ENCODE measurements at places on chromosomes 13 and 19. TPM values are rescaled to one million over a fixed set of nuclear protein-coding genes. Genes with fewer than 3 reads are reported as not detected.

DNA sequence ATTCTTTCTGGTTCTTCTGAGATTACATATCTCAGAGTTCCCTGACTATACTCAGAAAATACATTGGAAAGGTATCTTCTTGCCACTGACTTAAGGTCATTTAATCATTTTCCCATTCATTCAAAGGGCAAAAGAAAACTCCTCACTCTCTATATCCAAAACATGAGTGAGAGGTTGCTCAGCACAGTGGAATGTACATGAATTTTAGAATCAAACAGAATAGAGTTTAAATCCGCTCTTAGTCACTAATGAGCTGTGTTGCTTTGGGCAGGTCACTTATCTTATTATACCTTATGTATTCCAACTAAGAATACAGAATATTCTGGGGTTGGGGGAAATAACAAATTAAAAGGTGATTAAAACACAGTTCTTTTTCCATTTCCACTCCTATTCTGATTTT lies 452.6 kb upstream of the KLF12 start:
- H3K27me3 ChIP-seq, result no peaks in the 10 kb centered on the region
- H3K4me3 ChIP-seq, result no peak overlapping the region
- no peaks in the 10 kb centered on the region for H3K36me3 ChIP-seq
- peaks cover 3% of the 10 kb centered on the region for H3K4me1 ChIP-seq
- no peak overlapping the region for H3K27ac ChIP-seq
- no peak for DNase-seq

GRCh38 chr13:65825039-65825438 lies 1405.1 kb downstream of the PCDH9 start:
- no peak for DNase-seq
- no peak overlapping the region for H3K27ac ChIP-seq
- no peaks in the 10 kb centered on the region for H3K36me3 ChIP-seq
- no peaks in the 10 kb centered on the region for H3K27me3 ChIP-seq
- H3K4me1 ChIP-seq, result peaks cover 1% of the 10 kb centered on the region

- H3K4me3 ChIP-seq, result no peak overlapping the region
- no peaks in the 10 kb centered on the region for H3K4me1 ChIP-seq
- no peak overlapping the region for H3K27ac ChIP-seq
- H3K36me3 ChIP-seq, result no peaks in the 10 kb centered on the region
- DNase-seq, result no peak
- peaks cover 8% of the 10 kb centered on the region for H3K27me3 ChIP-seq
Measured at GRCh38 chr13:103046676-103047075, 19.5 kb downstream of the SLC10A2 start.

DNA sequence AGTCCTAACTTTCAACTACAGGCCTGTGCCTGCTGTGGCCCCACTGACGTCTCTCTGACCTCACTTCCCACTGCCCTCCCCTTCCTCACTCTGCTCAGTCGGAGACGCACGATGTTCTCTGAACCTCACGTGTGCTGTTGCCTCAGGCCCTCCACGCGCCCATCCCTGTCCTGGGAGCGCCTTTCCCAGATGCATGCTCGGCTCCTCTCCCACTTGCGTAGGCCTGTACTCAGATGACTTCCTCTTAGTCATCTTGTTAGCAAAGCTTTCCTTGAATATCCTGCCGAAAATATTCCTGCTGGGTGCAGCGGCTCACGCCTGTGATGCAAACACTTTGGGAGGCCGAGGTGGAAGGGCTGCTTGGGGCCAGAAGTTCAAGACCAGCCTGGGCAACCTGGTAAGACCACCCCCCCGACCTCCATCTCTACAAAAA lies 9.3 kb upstream of the SYT5 start:
- no peak for DNase-seq
- H3K27me3 ChIP-seq, result peaks cover 9% of the 10 kb centered on the region
- no peak overlapping the region for H3K4me3 ChIP-seq
- peaks cover 6% of the 10 kb centered on the region for H3K4me1 ChIP-seq

- H3K27ac ChIP-seq, result no peak overlapping the region
- H3K4me1 ChIP-seq, result no peaks in the 10 kb centered on the region
- no peak for DNase-seq
- H3K36me3 ChIP-seq, result no peaks in the 10 kb centered on the region
- no peak overlapping the region for H3K4me3 ChIP-seq
Measured at GRCh38 chr19:38555200-38555599, 62.6 kb downstream of the MAP4K1 start.

DNA sequence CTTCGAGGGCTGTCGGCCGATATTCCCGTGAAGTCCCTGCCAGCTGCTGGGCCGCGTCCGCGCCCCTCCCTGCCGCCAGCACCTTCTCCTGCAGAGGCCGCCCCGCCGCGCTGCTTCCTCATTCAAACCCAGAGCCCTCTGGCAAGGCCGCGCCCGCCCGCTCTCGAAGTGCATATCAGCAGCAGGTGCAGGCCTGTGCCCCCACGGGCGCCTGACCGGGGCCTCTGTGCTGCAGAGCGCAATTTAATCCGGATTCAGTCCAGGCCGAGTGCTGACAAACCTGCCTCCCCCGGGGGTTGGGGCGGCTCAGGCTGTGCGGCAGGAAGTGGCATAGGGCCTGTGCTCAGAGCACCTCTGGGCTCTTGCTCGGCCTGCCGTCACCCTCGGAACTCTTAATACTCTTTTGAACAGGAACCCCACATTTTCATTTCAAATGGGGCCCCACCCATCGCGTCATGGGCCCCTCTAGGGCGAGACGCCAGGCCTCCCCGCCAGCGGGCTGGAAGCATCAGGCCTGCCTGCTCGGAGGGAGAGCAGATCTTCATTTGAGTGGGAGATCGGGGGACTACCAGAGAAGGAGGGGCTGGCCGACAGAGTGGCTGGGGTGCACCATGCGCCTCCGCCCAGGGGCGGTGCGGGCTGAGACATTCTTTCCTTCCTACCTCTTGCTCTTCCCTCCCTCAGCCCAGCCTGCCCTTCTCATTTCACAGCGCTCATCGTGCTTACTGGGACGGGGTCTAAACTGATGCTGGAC lies 125.7 kb downstream of the TNFRSF19 start:
- no peaks in the 10 kb centered on the region for H3K36me3 ChIP-seq
- no peak overlapping the region for H3K4me3 ChIP-seq
- H3K4me1 ChIP-seq, result peaks cover 12% of the 10 kb centered on the region
- H3K27me3 ChIP-seq, result no peaks in the 10 kb centered on the region

DNA sequence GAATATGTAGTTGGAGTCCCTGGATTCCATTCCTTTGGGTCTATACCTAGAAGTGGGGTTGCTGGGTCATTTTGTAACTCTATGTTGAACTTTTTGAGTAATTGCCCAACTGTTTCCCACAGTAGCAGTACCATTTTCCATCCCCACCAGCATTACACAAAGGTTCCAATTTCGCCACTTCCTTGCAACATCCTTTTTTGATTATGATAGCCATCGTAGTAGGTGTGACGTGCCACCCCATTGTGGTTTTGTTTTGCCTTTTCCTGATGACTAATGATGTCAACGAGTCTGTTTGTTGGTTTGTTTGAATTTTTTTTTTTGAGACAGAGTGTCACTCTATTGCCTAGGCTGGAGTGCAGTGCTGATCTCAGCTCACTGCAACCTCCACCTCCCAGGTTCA lies 3.3 kb upstream of the PEX11G start:
- H3K4me1 ChIP-seq, result peaks cover 11% of the 10 kb centered on the region
- no peak for DNase-seq
- H3K36me3 ChIP-seq, result no peaks in the 10 kb centered on the region
- H3K4me3 ChIP-seq, result no peak overlapping the region
- H3K27me3 ChIP-seq, result no peaks in the 10 kb centered on the region
- no peak overlapping the region for H3K27ac ChIP-seq

- peaks cover under 1% of the 10 kb centered on the region for H3K36me3 ChIP-seq
- H3K4me1 ChIP-seq, result peaks cover 36% of the 10 kb centered on the region
- H3K27ac ChIP-seq, result no peak overlapping the region
- no peaks in the 10 kb centered on the region for H3K27me3 ChIP-seq
- DNase-seq, result no peak
Measured at GRCh38 chr13:73803997-73804396, 330.2 kb downstream of the KLF12 start.

DNA sequence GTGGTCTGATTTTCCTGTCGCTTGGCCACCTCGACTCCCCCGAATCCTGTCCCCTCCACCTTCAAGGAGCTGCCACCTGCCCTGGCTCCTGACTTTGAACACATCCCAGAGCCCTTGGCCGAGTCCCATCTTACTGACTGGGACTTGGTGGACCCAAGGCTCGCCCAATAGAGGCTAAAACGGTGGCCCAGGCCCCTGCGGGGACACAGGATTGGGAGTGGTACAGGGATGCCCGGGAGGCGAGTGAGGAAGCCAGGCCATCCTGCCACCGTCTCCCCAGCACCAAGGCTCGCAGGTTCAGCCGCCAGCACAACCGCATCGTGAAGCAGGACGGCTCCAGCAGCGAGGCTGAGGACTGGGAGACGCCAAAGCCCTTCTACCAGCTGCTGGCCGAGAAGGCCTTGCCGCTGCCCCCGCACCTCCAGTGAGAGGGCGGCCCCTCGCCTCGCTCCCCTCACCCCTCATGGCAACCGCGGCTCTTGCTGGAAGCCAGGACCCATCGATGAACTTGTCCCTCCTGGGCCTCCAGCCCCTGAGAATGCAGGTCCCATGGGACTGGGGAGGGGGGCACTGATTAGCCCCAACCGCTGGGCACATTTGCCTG lies 5.3 kb downstream of the SIX5 start:
- peaks cover 19% of the 10 kb centered on the region for H3K4me1 ChIP-seq
- H3K4me3 ChIP-seq, result no peak overlapping the region
- no peak for DNase-seq
- peaks cover 3% of the 10 kb centered on the region for H3K36me3 ChIP-seq
- H3K27me3 ChIP-seq, result no peaks in the 10 kb centered on the region

GRCh38 chr19:54179921-54180461 lies 7.0 kb upstream of the TMC4 start:
- no peaks in the 10 kb centered on the region for H3K27me3 ChIP-seq
- H3K4me3 ChIP-seq, result no peak overlapping the region
- peak overlapping the region; percentile 41 for H3K27ac ChIP-seq
- no peak for DNase-seq

DNA sequence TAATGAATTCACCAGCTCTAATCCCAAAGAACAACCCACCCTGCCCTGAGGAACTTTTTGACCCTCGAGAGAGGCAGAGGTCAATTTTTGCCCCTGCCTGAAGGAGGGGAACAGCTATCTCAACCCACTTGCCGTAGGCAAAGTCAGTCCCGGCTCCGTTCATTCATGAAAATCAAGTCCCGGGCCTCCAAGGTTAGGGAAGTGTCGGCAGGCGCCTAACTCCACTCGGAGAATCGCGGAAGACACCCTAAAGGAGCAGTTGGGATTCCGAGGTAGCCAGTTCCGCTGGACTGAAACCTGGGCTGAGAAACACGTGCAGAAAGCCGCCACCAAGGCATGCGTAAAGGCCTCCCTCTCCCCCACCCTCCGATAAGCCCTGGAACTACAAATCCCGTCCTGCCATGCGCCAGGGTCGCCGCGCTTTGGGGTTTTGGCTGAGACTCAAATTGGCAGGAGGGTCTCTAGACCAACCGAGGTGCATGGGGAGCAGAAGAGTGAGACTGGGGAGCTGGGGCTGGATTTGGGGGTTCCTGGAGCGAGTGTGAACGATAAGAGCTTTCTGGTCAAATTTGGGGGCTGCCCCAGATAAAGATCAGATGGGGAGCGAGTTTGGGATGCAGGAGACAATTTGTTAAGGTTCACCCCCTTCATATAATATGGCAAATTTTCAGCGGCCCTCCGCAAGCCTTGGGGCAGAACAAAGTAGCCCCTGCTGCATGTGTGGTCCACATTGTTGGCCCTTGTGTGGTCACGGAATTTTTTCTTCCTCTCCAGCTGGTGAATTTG lies at the start of gene TNPO2:
TNPO2 (minus strand) TSS at position 292 of the 786 bp plus-strand sequence. CDS start 2,955 bp downstream, outside the sequence.
- peaks cover 31% of the 10 kb centered on the region for H3K4me1 ChIP-seq
- H3K4me3 ChIP-seq, result peak within 1 kb of the TSS; percentile 91

- no peak for DNase-seq
- no peak overlapping the region for H3K27ac ChIP-seq
- H3K27me3 ChIP-seq, result no peaks in the 10 kb centered on the region
- H3K4me3 ChIP-seq, result no peak overlapping the region
- H3K36me3 ChIP-seq, result no peaks in the 10 kb centered on the region
- H3K4me1 ChIP-seq, result no peaks in the 10 kb centered on the region
Measured at GRCh38 chr13:71625694-71626093, 241.3 kb downstream of the DACH1 start.

- H3K4me3 ChIP-seq, result no peak overlapping the region
- peaks cover 24% of the 10 kb centered on the region for H3K4me1 ChIP-seq
- H3K27ac ChIP-seq, result no peak overlapping the region
- DNase-seq, result no peak
Measured at GRCh38 chr13:72164811-72165210, 297.8 kb upstream of the DACH1 start.

DNA sequence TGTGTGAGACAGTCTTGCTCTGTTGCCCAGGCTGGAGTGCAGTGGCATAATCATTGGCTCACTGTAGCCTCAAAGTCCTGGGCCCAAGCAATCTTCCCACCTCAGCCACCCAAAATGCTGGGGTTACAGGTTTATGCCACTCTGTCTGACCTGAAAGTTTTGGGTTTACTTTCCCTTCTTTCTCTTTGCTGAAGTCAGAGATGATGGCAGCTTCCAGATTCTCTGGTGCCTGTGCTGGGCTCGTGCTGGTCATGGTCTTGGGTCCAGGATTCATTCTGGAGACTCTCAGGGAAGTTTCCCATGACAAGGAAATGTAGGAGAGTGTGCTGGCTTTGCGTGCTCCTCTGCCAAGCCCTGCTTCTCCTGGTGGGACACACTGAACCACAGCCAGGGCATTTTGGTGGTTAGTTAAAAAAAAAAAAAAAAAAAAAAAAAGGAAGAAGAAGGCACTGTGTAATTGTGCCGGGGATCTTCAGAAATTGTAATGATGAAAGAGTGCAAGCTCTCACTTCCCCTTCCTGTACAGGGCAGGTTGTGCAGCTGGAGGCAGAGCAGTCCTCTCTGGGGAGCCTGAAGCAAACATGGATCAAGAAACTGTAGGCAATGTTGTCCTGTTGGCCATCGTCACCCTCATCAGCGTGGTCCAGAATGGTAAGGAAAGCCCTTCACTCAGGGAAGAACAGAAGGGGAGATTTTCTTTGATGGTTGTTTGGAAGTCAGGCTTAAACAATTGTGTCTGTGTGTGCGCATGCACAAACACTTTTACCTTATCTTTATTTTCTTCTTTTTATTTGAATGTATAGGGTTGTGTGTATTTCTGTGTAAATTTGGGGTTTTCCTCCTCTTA lies at the start of gene ALOX5AP:
ALOX5AP (plus strand) TSS at position 519 of the 847 bp plus-strand sequence; CDS start at position 582, 63 bp downstream.
- no peak within 1 kb of the TSS for H3K27ac ChIP-seq
- H3K27me3 ChIP-seq, result peaks cover 13% of the 10 kb centered on the region
- no peak within 1 kb of the TSS for H3K4me3 ChIP-seq

The HIF3A gene
- 77.5 TPM for total RNA-seq

The RASIP1 gene
- total RNA-seq, result 0.57 TPM

The TRPM4 gene
- total RNA-seq, result 28.7 TPM

The BRSK1 gene
- total RNA-seq, result 23.9 TPM

The OVOL3 gene
- not detected for total RNA-seq

The OR7A5 gene
- not detected for total RNA-seq

The PRR19 gene
- 2.2 TPM for total RNA-seq

The ZNF490 gene
- 9.2 TPM for total RNA-seq
